ENCODE measurements at places on chromosomes 4 and X.

DNA sequence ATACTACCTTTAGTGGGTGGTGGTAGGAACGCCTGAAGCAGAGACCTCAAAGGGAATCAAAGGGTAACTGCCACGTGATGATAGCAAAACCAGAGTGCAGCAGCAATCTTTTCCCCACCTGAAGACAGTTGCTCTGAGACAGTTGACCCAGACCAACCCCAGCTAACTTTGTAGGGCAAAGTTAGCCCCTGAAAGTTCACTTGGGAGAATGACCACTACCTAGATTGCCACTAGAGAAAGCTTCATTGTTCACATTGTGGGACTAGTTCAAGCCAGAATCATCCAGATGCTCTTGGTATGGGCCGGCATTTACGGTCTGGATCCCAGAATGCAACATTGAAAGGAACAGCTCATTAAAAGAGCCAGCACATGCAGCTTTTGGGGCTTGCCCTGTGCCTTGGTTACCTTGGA lies 4.1 kb downstream of the SEPTIN6 start:
- DNase-seq, result no peak

DNA sequence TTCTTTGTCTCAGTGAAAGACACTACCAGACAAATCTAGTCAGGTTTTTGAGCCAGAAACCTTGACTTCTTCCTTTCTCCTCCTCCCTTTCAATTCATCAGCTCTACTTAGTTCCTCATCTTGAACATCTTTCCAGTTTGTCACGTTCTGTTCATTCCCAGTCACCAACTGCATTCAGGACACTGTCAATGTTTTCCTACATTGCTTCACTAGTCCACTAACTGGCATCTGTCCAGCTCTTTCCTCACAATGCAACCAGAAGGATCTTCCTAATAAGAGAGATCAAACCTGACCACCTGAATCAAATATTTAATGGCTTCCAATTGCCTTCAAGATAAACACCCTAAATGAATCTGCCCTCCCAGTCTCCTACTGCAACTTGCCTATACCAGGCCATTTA lies 52.5 kb downstream of the SYNPO2 start:
- DNase-seq, result no peak

- DNase-seq, result no peak
These were observed 381.3 kb upstream of the INTU start for GRCh38 chr4:127251423-127251822.

GRCh38 chrX:119573840-119574393 lies 446 bp upstream of the UBE2A start:
- DNase-seq, result no peak

- DNase-seq, result no peak
These were observed 7.9 kb upstream of the ADAM29 start for GRCh38 chr4:174910271-174910670.

- no peak for DNase-seq
These were observed 48.9 kb upstream of the TENM3 start for GRCh38 chr4:182194091-182194824.

DNA sequence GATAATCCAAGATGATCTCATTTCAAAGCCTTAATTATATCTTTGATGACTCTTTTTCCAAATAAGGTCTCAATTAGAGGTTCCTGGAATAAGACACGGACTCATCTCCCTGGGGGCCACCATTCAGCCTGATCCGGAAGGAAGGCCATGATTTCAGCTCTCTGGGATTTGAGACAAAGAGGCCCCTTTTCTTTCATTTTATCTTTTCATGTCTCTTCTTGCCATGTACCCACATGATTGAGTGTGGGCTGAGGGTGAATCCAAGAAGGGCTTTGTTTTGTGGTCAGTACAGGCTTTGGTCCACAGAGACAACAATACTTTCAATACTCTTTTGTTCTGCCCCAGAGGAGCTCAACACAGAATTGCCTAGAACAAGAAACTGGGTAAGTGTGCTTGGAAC lies 261.2 kb downstream of the TRIML1 start:
- DNase-seq, result no peak

- no peak for DNase-seq
These were observed 190.1 kb upstream of the GNPDA2 start for GRCh38 chr4:44916411-44916810.

GRCh38 chrX:130994671-130995070 lies 63.5 kb upstream of the ARHGAP36 start:
- DNase-seq, result no peak

All from stimulated activated CD8-positive, alpha-beta memory T cell treated with anti-CD3 and anti-CD28 coated beads, Interleukin-4, amount 100 ng/mL, for 24 hours (primary cell).